ENCODE measurements at places on chromosomes 7 and 10.

DNA sequence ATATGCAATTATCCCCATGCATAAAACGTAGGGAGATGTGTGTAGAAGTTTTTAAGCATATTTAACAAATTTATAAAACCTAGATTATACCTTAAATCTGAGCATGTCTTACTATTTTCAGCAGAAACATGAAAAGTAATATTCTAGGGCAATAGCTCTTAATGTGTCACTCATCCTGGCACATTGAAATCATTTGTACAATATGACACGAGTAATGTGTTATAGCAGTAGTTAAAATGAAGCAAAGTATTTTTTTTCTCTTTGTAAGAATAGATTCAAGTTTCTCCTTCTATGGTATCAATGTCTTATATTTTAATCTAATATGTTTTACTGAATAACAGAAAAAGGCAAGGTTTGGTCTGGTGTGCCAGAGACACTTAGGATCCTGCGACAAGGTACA is 274.9 kb upstream of the PLXDC2 start:
- DNase-seq = no peak

DNA sequence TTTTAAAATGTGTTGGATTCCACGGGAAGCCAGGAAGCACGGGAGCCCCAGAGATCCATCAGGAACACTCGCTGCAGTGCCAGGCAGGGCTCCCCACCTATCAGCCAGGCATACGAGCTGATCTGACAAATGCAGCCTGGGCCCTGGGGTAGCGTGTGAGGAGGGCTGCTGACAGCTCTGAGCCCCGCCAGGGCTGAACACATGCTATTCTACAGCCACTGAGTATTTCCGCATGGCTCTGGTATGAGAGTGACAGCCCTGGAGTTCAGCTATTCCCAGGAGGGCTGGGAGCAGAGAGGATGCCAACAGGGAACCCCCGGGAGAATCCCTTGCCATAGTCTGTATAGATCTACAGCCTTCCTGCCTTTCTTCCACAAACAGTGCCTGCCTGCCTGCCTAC is 237.3 kb upstream of the ZMIZ1 start:
- DNase-seq = no peak

- DNase-seq = no peak
Measured at GRCh38 chr10:24027107-24027506, 181.8 kb upstream of the KIAA1217 start.

DNA sequence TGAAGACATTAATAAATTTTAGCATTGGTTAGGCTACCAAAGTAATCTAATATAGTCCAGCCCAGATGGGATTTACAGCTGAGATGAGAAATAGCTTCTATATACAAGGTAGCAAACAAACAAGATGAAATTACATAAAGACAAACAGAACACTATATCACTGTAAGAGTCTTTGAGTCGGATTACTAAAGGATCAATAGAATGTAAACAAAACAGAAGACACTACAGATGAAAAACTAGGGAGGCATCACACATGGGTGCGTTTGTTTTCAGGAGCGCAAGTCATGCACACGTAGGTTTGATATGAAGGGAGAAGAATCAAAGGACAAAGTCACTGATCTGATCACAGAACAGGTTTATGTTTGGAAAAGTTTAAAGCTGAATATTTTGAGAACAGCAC is 26.5 kb downstream of the MPP7 start:
- no peak for DNase-seq

GRCh38 chr10:80414142-80414895 is 6.0 kb downstream of the PRXL2A start:
- no peak for DNase-seq

DNA sequence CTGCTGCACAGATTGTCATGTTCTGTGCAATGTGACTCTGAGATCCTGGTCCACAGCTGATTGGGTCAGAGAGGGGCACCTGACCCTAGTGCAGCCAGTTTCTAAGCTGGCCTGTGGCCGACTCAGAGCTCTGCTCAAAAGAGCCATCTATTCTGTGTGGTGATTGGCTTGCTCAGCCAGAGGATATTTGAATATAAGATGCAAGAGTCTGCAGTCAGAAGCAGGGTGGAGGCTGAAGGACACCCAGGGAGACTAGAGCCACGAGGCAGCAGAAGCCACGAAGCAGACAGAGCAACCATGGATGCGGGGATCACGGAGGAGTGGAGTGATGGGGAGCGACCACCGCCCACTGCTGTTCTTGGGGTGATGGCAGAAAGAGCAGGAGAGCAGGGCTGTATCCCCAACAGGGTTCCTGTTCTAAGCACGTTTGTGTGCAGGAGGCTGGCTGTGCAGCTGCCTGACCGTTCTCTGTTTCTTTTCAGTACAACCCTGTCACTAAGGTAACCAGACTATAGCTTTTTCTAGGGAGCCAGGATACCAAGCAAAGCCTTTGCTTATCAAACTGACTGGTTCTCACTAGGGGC is 19.5 kb upstream of the RHEB start:
- DNase-seq = no peak

- no peak for DNase-seq
Measured at GRCh38 chr7:95605275-95605674, 9.0 kb upstream of the PDK4 start.

GRCh38 chr7:102931757-102932156 is 19.0 kb downstream of the LRRC17 start:
- no peak for DNase-seq

GRCh38 chr7:22647451-22648257 is 79.3 kb upstream of the IL6 start:
- DNase-seq = peak; percentile 92
